ENCODE measurements at places on chromosomes 3 and 15. TPM values are rescaled to one million over a fixed set of nuclear protein-coding genes. Genes with fewer than 3 reads are reported as not detected.

- H3K36me3 ChIP-seq: no peaks in the 10 kb centered on the region
- H3K27me3 ChIP-seq: no peaks in the 10 kb centered on the region
- H3K4me1 ChIP-seq: peaks cover 3% of the 10 kb centered on the region
These were observed 779.1 kb downstream of the MECOM start for GRCh38 chr3:168884353-168884903.

GRCh38 chr3:27307566-27307965 lies 61.6 kb downstream of the NEK10 start:
- no peaks in the 10 kb centered on the region for H3K4me1 ChIP-seq
- no peaks in the 10 kb centered on the region for H3K36me3 ChIP-seq
- H3K27ac ChIP-seq: no peak overlapping the region

DNA sequence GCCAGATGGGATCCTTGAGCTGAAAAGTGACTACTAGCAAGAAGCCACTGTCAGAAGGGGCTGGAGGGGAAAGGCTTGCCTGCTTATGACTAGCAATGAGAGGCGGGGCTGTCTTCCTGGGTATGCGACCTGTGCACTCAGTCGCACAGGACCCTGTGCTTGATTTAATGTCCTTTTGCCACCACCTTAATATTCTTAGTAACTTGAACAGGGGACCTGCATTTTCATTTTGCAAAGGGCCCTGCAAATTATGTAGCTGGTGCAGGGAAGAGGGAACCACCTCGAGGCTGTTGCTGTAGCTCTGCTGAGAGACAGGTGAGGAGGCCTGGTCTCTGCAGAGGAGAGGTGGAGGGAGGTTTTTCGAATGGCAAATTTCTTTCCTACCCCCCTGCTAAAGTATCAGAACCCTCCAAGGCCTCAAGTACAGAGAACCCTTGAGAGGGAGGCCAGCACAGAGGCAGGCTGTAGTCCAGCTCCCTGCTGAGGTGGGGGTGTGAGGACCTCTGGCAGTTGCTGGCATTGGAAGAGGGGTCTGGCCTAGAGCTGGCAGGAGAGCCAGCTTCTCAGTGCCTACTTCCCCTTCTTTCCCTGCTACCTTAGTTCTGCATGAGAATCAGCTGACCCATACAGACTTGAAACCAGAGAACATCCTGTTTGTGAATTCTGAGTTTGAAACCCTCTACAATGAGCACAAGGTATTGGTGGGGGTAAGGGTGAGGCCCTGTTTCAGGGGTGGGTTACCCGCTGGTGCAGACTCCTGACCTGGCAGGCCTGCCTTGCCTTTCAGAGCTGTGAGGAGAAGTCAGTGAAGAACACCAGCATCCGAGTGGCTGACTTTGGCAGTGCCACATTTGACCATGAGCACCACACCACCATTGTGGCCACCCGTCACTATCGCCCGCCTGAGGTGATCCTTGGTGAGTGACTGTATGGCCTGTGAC lies 11.4 kb downstream of the CLK3 start:
- H3K4me3 ChIP-seq: no peak overlapping the region
- no peaks in the 10 kb centered on the region for H3K4me1 ChIP-seq
- H3K27ac ChIP-seq: no peak overlapping the region
- H3K27me3 ChIP-seq: no peaks in the 10 kb centered on the region
- H3K36me3 ChIP-seq: peaks cover 87% of the 10 kb centered on the region
- no peak for DNase-seq

DNA sequence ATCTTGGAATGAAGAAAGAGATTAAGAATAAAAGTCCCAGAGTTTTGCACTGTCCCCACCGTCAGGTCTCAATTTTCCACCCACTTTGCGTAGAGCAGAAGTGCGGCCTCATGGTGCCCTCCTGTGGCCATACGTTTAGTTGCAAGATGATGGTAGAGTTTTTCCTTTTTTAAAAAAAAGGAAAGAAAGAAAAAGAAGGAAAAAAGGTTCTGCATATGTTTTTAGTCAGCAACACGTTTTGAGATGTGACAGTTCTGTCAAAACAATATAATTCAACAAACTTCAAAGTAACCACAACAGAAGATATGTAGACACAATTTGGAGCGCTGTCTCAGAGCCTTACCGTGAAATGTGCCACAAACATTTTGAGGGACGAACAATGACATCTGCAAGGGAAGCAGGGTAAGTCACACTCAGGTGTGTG lies 24.6 kb downstream of the EBLN2 start:
- H3K4me1 ChIP-seq: peaks cover 6% of the 10 kb centered on the region
- no peak overlapping the region for H3K4me3 ChIP-seq
- no peak overlapping the region for H3K27ac ChIP-seq
- H3K27me3 ChIP-seq: no peaks in the 10 kb centered on the region
- peak; percentile 90 for DNase-seq

GRCh38 chr3:14278799-14279625 lies 100.4 kb downstream of the LSM3 start:
- no peak for DNase-seq
- H3K27ac ChIP-seq: no peak overlapping the region
- H3K4me3 ChIP-seq: no peak overlapping the region
- H3K27me3 ChIP-seq: no peaks in the 10 kb centered on the region
- no peaks in the 10 kb centered on the region for H3K36me3 ChIP-seq

- DNase-seq: no peak
- no peak overlapping the region for H3K4me3 ChIP-seq
- H3K27ac ChIP-seq: no peak overlapping the region
- H3K36me3 ChIP-seq: no peaks in the 10 kb centered on the region
- H3K27me3 ChIP-seq: no peaks in the 10 kb centered on the region
These were observed 5.0 kb upstream of the IL17RC start for GRCh38 chr3:9911863-9912262.

DNA sequence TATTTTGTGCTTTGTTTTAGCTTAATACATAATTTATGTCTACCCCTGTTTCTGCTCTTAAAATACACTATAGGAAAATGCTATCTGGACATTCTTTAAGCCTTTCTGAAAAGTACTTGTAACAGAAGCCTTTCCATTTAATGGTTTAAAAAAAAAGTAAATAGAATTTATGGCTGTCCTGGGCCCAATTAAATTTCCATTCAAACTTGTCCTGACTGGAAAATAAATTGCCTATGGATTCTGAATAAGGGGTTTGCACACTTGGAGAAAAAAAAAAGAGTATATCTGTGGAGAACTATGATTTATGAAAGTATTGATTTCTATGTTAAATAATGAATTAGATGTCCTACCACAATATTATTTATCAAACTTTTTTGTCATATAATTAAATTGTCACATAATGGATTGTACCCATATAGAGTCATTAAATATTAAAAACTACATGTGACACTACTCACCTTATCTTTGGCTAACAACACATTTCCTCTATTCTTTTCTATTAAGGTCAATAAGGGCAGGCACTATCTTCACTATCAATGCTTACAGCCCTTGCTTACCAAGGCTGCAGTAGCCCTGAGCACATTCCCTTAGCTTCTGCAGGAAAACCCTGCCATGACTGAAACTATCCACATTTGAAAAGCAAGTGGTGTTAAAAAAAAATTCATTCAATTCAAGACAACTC lies 396.1 kb upstream of the ROBO2 start:
- no peak overlapping the region for H3K27ac ChIP-seq
- no peak for DNase-seq
- H3K4me1 ChIP-seq: no peaks in the 10 kb centered on the region

- H3K4me1 ChIP-seq: no peaks in the 10 kb centered on the region
- DNase-seq: no peak
- H3K36me3 ChIP-seq: no peaks in the 10 kb centered on the region
- H3K27ac ChIP-seq: no peak overlapping the region
- no peak overlapping the region for H3K4me3 ChIP-seq
These were observed 39.3 kb upstream of the C15orf61 start for GRCh38 chr15:67481680-67482079.

GRCh38 chr3:125310623-125311081 lies 64.5 kb downstream of the ZNF148 start:
- DNase-seq: no peak
- H3K4me1 ChIP-seq: no peaks in the 10 kb centered on the region
- H3K27ac ChIP-seq: no peak overlapping the region
- H3K27me3 ChIP-seq: no peaks in the 10 kb centered on the region

DNA sequence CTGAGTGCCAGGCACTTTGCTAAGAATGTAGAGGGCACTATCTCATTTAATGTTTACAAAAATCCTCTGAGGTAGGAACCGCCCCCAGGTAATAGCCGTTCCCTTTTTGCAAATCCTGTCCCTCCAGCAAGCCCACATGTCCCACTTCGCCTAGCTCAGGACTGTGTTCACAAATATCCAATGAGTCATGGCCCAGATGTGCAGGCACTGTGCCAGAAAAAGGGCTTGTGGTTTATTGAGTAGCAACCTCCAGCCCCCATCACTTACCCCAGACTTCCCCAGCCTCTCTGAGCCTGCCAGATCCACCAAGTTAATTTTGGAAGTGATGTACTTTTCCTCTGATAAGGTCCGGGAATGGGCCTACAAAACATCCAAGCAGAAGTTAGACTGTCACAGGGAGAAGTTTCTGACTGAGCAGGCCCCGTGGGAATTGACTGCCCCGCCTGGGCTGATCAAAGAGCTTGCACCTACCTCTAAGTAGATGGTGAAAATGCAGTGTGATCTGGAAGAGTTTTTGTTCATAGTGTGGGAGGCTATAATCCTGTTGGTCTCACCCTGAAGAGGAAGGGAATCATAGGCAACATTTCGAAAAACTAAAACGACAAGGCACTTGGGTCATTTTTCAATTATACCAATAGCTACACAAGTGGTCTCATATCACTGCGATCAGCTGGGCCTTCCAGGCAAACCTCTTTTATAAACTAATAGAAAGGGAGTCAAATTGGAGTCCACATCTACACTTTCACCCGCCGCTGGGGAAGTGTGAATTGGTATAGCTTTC lies 15.7 kb downstream of the KIF9 start:
- no peaks in the 10 kb centered on the region for H3K27me3 ChIP-seq
- DNase-seq: peak; percentile 74
- H3K4me3 ChIP-seq: no peak overlapping the region
- H3K27ac ChIP-seq: no peak overlapping the region

CPA3 gene
- total RNA-seq: 2.4 TPM

GOLGA8B gene
- total RNA-seq: 64.1 TPM
